CD4-positive, alpha-beta T cell treated with Interleukin-15 for 1 hour (primary cell): ENCODE measurements at places on chromosomes 11 and 22.

DNA sequence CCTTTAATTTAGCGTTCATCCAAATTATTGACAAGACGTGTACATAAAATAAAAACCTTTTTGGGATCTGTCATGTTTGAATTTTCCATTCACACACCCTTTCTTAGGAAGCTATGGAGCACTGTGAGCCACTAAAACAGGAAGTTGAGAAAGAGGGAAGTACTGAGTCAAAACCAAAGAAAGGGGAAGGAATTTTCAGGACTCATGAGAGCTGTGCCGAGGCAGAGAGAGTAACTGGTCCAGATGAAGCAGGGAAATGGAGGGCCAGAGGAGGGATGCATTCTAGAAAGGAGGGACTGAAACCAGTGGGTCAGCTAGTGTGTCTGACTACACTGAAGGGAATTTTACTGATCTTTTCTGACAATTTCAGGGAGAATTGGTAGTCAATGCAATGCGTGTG is 24.9 kb downstream of the APLP2 start:
- no peak for DNase-seq

GRCh38 chr11:72735495-72736027 is 16.6 kb downstream of the ARAP1 start:
- DNase-seq, result no peak

- no peak for DNase-seq
Observed at GRCh38 chr11:94897330-94897768, 76.0 kb downstream of the CWC15 start.

- no peak for DNase-seq
Observed at GRCh38 chr11:118277312-118277711, 13.2 kb upstream of the MPZL2 start.

- DNase-seq, result no peak
Observed at GRCh38 chr11:36699271-36699670, 101.2 kb upstream of the RAG2 start.

GRCh38 chr22:40399621-40400020 is 29.2 kb downstream of the SGSM3 start:
- DNase-seq, result no peak

GRCh38 chr22:41876275-41876674 is 38.6 kb downstream of the SHISA8 start:
- DNase-seq, result no peak

DNA sequence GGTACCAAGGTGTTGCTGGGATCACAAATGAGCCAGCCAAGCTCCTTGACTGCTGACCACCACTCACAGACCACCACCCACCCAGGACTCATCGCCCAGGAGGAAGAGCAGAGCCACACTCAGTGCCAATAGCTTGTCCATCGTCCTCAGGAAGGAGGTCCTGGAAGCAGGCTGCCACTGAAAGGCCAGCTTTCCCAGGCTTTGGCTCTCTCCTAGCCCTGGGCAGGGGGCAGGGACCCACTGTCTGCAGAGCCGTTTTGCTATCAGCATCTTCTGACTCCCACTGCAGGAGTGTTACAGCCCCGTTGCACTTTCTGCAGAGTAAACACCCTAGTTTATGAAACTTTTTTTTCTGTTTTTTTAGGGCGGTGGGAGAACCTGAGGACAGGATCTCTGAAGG is 12.2 kb upstream of the ACRV1 start:
- no peak for DNase-seq

- DNase-seq, result no peak
Observed at GRCh38 chr22:45804986-45805325, 133.3 kb downstream of the ATXN10 start.

DNA sequence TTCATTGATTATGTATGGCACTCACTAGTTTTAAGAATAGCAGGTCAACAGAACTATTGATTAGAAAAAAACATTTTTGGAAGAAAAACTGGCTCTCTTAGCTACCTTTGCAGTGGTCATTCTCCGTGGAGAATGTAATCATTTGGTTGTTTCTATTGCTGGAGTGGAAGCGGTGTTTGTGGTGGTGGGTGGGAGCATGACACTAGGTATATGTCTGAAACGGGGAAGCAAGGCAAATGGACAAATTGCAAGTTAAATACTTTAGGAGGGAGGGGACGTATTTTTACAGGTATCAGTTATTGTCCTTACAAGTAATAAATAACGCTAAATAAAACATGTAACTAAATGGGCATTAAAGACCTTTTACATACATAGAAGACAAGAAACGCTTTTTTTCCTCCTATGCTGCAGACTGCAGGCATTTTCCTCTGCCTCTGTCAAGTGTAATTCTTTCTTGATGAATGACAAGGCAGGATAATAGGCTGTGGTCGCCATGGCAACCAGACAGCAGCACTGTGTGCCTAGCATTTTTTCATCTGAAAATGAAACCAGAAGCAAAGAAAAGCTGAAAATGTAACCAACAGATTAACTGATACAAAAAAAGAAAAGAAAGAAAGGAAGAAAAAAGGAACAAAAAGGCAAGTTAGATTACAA is 46.2 kb downstream of the BLID start:
- no peak for DNase-seq

DNA sequence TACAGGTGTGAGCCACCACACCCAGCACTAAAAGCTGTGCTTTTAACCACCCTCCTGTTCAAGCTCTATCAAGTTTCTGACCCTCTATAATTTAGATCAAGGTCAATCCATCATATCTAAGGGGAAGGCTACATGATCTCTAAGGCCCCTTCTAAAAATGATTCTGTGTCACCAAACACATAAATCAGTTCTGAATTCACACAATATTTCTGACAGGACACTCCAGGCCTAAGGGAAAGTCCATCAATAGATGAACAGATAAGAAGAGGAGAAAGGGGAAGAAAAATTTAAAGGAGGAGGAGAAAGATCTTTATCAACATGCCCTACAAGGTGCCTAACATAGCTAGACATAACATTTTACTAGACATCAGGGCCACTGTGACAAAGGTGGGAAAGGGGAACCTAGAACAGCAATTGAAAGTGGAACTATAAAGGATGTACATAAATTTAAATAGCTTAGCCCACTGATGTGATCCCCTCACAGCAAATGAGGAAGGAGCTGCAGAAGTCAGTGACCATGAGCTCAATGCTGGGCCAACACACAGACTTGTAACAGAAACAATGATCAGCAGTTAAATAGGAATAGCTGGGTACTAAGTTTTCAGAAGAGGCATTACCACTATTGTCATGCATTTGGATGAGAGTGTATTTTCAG is 4.7 kb downstream of the PRCP start:
- peak; percentile 42 for DNase-seq

GRCh38 chr11:120248551-120249278 is 8.8 kb downstream of the POU2F3 start:
- DNase-seq, result no peak

GRCh38 chr22:44088976-44089570 is 65.0 kb downstream of the PARVB start:
- DNase-seq, result no peak
